Testis (tissue), 5 donors: ENCODE measurements at places on chromosomes 4 and X. TPM values are rescaled to one million over a fixed set of nuclear protein-coding genes. Genes with fewer than 3 reads are reported as not detected.
A peak's percentile ranks its signal among the peaks of the same experiment; 100 is the strongest.

Gene PRRG1
- total RNA-seq: 4.9 TPM

Gene BEND4
- total RNA-seq: 43.7 TPM

Gene GPR50
- total RNA-seq: not detected

GRCh38 chr4:183124228-183124627 is 25.2 kb downstream of the WWC2 start:
- no peak for DNase-seq
- H3K27ac ChIP-seq: peak overlapping the region; percentile 33
- no peak overlapping the region for H3K4me3 ChIP-seq
- peaks cover 14% of the 10 kb centered on the region for H3K4me1 ChIP-seq
- H3K27me3 ChIP-seq: no peaks in the 10 kb centered on the region

- no peaks in the 10 kb centered on the region for H3K4me1 ChIP-seq
- no peaks in the 10 kb centered on the region for H3K36me3 ChIP-seq
- no peak overlapping the region for H3K4me3 ChIP-seq
- DNase-seq: no peak
- H3K27ac ChIP-seq: no peak overlapping the region
Observed at GRCh38 chrX:33339219-33339618, 127.9 kb upstream of the DMD start.

DNA sequence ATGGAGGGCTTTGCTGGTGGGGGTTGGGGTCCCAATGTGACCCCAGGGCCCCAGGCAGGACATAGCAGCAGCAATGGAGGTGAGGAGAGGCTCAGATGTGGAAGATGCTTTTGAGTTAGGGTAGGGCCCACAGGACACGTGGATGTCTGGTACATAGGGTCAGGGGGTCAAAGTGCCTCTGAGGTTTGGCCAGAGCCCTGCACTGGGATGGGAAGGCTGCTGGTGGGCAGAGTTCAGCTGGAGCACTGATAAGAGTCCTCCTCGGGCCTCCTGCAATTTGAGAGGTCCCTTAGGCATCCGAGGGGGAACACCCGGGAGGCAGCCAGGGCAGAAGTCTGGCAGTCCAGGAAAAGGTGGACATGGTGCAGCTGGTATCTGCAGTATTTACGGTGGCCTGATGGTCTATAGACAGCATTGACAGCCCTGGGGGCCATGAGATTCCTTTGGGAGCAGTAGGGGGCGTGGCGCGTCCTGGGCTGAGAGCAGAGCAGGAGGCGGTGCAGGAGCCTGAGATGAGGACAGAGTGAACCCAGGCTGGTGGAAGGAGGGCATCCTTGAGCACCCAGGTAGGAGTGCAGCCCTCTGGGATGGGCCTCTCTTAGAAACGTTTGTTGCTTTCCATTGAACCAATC is 22.6 kb downstream of the CCNQ start:
- no peaks in the 10 kb centered on the region for H3K4me1 ChIP-seq
- DNase-seq: no peak
- no peaks in the 10 kb centered on the region for H3K36me3 ChIP-seq

DNA sequence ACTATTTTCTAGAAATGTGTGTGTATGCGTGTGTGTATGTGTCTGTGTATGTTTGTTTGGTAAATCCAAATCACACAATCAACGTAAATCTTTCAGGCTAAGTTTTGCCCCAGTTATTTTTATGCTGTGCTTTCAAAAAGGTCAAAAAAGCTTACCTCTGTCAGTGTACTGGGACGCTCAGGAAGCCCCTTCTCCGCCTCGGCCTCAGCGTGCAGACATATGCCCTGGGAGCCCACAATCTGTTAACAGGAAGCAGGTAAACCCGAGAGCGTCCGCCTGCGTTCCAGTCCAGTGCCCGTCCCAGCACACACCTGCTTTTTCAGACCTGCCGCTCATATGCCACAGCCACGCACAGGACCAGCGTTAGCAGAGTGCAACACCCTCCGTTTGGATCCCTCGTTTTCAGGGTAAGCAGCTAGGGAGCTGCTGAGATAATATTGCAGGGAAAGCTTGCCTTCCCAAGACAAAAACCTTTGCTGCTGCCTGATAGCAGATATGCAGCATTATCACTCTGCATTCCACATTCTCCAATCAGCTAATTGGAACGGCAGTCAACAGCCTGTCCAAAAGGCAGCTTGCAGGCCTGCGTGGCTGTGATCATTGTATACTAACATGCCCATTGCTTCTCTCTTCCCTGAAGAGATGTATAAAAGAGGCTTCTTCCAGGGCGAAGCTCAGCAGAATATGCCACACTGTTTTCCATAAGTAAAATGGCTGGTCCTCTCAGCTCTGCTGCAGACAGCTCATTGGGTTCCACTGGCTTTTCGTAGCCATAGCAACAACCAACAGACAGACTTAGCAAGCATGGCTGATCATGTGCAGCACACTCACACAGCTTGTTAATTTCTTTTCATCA is at the start of gene SORBS2:
SORBS2 (minus strand) TSS at position 686 of the 856 bp plus-strand sequence. CDS start 121,623 bp downstream, outside the sequence.
- H3K27me3 ChIP-seq: no peaks in the 10 kb centered on the region
- peak; percentile 80 for DNase-seq
- H3K4me1 ChIP-seq: no peaks in the 10 kb centered on the region

GRCh38 chr4:187212446-187213080 is 488.9 kb upstream of the FAT1 start:
- no peak overlapping the region for H3K4me3 ChIP-seq
- H3K4me1 ChIP-seq: no peaks in the 10 kb centered on the region
- no peaks in the 10 kb centered on the region for H3K36me3 ChIP-seq
- no peaks in the 10 kb centered on the region for H3K27me3 ChIP-seq
- no peak for DNase-seq

DNA sequence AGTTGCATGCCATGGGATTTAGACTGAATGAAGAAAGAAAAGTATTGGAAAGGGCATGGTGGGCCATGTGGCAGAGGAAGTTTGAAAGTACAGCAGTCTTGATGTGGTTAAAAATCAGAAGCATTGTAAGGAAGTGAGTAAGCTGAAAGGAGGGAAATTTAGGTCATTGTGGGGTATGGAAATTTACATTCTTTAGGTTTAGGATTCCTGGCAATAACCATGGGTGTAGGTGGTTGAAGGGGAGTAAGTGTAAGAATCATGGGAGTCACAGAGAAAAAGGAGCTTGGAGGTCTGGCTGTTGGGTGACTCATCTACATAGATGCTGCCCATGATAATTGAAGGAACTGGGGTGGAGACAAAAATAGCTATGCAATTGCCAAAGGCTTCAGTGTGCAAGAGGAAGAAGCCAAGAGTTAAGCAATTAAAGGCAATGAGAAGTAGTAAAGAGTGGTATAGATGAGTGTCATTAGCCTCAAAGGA is 243.8 kb upstream of the LDB2 start:
- H3K4me1 ChIP-seq: no peaks in the 10 kb centered on the region
- H3K36me3 ChIP-seq: no peaks in the 10 kb centered on the region
- no peak overlapping the region for H3K27ac ChIP-seq
- no peak overlapping the region for H3K4me3 ChIP-seq
- H3K27me3 ChIP-seq: no peaks in the 10 kb centered on the region
- DNase-seq: no peak
